Natural killer cell (primary cell): ENCODE measurements at places on chromosomes 12 and 14.

GRCh38 chr14:73743431-73743931, 29.3 kb upstream of the PNMA1 start:
- peak; percentile 80 for DNase-seq

DNA sequence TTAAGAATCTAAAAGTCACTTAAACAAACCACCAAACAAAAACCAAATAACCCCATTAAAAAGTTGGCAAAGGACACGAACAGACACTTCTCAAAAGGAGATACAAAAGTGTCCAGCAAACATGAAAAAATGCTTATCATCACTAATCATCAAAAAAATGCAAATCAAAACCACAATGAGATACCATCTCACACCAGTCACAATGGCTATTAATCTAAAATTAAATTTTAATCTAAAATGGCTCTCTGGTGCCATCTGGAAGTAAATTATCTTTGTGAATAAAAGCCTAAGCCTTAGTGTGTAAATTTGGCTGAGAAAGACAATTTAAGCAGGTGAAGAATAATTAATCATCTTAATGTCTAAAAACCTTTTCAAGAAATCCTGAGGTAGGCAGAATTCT, 204.5 kb upstream of the PPFIA2 start:
- no peak for DNase-seq

- DNase-seq, result no peak
Measured at GRCh38 chr12:72057330-72057914, 118.8 kb downstream of the TPH2 start.

- DNase-seq, result peak; percentile 83
Measured at GRCh38 chr14:100056964-100057795, 8.0 kb upstream of the EVL start.

GRCh38 chr12:28869197-28869596, 279.9 kb upstream of the FAR2 start:
- no peak for DNase-seq

DNA sequence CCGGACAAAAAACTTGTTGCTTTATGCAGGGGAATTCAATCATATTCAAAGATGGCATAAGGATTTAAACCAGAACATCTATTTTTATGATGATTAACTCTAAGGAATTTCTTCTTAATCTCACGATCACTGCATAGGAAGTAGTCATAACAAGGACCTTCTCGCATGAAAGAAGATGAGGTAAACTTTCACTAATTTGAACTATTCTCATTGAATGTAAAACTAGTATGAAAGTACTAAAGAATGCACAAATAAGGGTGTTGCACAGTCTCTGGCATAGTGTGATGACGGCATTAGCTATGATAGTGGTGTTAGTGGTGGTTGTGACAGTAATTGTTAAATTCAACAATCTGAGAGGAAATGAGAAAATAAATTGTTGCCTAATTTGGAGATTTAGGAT, 280.0 kb downstream of the SLC6A15 start:
- no peak for DNase-seq
